Cerebellar nuclear complex (tissue), 1 donor: ENCODE measurements at places on chromosomes 6 and 20.

DNA sequence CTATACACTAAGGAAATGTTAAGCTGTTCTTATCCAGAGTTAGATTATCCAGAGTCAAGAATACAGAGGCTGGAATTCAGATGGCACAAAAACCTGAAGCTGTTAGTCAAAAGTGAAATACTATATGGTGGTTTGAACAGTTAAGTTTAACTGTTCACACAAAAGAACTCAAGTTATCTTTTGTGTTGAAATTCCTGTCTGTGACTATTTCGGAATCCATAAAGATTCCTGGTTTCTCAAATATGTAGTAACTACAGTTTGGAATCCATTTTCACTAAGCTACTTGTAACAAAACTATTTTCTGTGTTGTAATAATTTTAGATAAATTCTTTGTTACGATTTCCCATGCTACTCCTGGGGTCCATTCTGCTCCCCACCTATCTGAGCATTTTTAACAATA lies 24.5 kb downstream of the FIG4 start:
- DNase-seq = no peak

DNA sequence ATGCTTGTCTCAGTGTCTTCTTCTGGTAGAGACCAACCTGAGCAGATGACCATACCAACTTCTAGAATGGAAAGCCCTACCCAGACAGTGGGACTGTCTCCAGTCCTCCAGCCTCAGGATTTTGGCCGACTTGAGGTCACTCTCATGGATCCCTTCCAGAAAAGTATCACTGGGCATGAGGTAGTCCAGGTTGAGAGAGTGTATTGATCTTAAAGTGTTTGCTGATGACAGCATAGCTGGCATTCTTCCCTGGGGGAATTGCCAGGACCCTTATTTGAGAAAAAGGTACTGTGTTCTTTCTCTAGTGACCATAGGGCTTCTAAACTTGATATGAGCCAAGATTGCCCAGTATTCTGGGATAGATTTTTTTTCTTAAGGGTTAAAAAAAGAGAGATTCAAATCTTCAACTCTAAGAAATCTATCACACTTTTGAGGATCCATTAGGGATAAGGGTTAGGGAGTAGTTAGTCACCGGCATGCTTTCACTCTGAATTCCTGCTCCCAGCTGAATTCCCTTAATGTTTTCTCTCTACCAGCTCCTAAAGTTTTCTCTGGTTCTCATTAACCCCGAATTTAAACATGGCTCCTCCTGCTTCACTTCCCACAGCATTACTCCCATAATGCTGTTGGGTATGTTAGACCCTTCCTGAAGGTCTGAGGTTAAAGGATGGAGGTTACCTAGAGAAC lies 73.6 kb upstream of the FLRT3 start:
- DNase-seq = no peak

DNA sequence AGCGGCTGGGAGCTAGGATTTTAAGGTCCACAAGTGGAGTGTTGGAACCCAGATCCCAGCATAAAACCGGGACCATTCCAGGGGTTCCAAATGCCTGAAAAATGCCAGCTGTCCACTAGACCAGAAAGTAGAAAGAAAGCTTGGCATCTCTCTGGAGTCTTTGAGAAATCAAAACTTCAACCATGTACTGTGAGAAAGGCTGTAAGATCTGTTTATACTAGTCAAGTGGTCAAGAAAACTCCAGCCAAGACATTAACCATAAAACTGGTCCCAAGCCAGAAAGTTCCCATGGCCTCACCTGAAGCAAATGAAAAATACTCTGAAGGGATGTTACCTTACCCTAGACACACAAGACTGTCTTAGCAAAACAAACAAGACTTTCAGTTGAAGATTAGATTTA lies 112.6 kb downstream of the DCDC2 start:
- DNase-seq = no peak

GRCh38 chr20:50363027-50363426 lies 147.2 kb upstream of the PTPN1 start:
- DNase-seq = no peak

- DNase-seq = peak; percentile 67
Measured at GRCh38 chr6:33312361-33313104, 1.3 kb downstream of the TAPBP start.

GRCh38 chr20:25685276-25686080 lies 11.2 kb downstream of the ZNF337 start:
- DNase-seq = no peak

DNA sequence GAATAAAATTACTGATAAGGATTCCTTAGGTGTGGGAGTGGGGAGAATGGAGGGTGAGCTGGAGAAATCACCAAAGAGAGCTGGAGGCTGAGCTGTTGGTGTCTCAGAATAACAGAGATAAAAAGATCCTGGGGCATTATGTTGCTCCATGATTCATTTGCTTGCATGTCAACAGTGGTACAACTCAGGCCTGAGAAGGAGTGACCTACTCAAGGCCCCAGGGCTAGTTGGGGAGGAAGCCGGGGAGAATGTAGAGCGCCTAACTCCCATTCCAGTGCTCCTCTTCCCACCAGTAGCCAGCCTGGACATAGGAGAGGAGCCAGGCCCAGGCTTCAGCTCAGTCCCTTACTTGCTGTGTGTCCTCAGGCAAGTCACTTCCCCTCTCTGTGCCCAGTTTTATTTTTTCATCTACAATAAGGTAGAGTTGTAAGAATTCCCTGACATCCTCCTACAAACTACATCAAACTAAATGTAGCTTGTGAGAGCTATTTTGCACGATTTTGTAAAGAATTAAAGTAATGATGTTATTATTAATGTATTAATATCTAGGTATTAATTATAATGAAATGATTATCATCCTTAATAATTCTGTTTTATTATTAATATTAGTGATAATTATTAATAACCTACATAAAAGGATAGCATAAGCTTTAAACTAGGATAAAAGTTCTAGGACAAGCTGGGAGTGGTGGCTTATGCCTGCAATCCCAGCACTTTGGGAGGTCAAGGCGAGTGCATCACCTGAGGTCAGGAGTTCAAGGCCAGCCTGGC lies 250.9 kb upstream of the SULF2 start:
- DNase-seq = no peak

GRCh38 chr6:138811866-138812265 lies 16.0 kb downstream of the ECT2L start:
- no peak for DNase-seq

GRCh38 chr6:29965563-29965872 lies 23.2 kb downstream of the HLA-A start:
- no peak for DNase-seq

DNA sequence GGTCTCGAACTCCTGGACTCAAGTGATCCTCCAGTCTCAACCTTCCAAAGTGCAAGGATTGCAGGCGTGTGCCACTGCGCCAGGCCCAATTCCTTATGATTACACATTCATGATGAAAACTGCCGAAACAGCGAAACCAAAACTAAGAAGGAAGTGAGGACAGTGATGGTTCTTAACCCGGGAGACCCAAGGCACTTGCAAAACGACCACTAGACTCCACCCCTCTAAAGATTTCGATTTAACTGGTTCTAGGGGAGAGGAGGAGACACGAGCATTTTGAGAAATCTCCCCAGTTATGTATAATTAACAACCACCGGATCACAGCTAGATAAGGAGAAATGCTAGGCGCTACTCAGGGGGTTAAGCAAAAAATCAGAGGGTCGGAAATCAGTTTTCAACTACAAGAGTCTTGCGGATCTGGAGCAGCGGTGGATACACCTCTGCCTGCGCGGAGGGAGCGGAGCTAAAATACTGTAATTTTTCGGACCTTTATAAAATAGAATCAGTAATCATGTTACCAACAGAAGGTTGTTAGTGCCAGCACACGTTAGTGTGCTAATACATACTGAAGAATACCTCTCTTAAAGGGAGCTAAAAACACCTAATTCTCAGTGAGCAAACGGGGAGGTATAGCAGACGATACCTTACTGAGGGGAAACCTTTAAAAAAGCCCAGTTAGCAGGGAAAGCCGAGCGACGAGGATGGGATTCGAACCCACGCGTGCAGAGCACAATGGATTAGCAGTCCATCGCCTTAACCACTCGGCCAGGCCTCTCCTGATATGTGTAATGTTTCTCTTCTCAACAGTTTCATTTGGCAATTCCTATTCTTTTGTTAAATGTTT lies 60.0 kb upstream of the BTN3A2 start:
- no peak for DNase-seq

GRCh38 chr6:84791233-84791632 lies 26.8 kb upstream of the TBX18 start:
- DNase-seq = no peak

GRCh38 chr6:144029452-144029851 lies 21.4 kb upstream of the PLAGL1 start:
- DNase-seq = no peak

- no peak for DNase-seq
Measured at GRCh38 chr20:49843139-49843538, 30.5 kb downstream of the SLC9A8 start.

- no peak for DNase-seq
Measured at GRCh38 chr20:4234128-4234527, 218.8 kb upstream of the RNF24 start.
